Stomach (tissue), 19 donors: ENCODE measurements at places on chromosomes 12 and 14. TPM values are rescaled to one million over a fixed set of nuclear protein-coding genes. Genes with fewer than 3 reads are reported as not detected.

DNA sequence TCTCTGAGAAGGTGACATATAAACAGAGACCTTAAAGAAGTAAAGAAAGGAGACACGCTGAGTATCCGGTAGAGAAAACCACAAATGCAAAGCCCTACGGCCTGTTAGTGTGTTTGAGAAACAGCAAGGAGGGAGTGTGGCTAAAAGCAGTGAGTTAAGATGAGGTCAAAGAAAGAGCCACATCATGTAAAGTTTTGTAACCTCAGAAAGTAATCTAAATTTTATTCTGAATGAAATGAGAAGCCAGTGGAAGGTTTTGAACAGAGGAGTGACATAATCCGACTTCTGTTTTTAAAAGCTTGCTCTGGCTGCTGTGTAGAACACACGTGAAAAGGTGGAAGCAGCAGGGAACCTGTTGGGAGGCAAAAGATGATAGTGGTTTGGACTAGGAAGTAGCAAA lies 32.6 kb downstream of the PPP2R5E start:
- H3K27ac ChIP-seq, result no peak overlapping the region
- DNase-seq, result no peak
- H3K4me1 ChIP-seq, result peaks cover 6% of the 10 kb centered on the region
- H3K27me3 ChIP-seq, result no peaks in the 10 kb centered on the region
- H3K36me3 ChIP-seq, result peaks cover 5% of the 10 kb centered on the region
- H3K4me3 ChIP-seq, result no peak overlapping the region

- peaks cover 16% of the 10 kb centered on the region for H3K4me1 ChIP-seq
- H3K27me3 ChIP-seq, result no peaks in the 10 kb centered on the region
- no peak overlapping the region for H3K27ac ChIP-seq
- H3K4me3 ChIP-seq, result no peak overlapping the region
- no peak for DNase-seq
Measured at GRCh38 chr12:101567918-101568317, 26.9 kb upstream of the MYBPC1 start.

GRCh38 chr14:80850197-80850814 lies 91.2 kb downstream of the CEP128 start:
- no peak overlapping the region for H3K4me3 ChIP-seq
- no peak overlapping the region for H3K27ac ChIP-seq
- H3K4me1 ChIP-seq, result peaks cover 3% of the 10 kb centered on the region
- peak; percentile 55 for DNase-seq
- H3K27me3 ChIP-seq, result no peaks in the 10 kb centered on the region
- H3K36me3 ChIP-seq, result no peaks in the 10 kb centered on the region

GRCh38 chr14:61153914-61154545 lies 127.1 kb downstream of the TMEM30B start:
- H3K4me1 ChIP-seq, result no peaks in the 10 kb centered on the region
- H3K36me3 ChIP-seq, result no peaks in the 10 kb centered on the region
- H3K4me3 ChIP-seq, result no peak overlapping the region
- DNase-seq, result no peak
- H3K27ac ChIP-seq, result no peak overlapping the region

PLEKHD1 gene
- not detected for total RNA-seq

TAS2R13 gene
- 13.0 TPM for total RNA-seq

RASSF3 gene
- total RNA-seq, result 61.0 TPM
